Fibroblast of skin of right biceps (primary cell): ENCODE measurements at places on chromosomes 16 and 17.

GRCh38 chr17:40175928-40176753 is 1.1 kb upstream of the RAPGEFL1 start:
- DNase-seq, result no peak

- no peak for DNase-seq
Measured at GRCh38 chr16:12553191-12553590, 250.5 kb downstream of the CPPED1 start.

- DNase-seq, result no peak
Measured at GRCh38 chr17:60646701-60647100, 30.9 kb upstream of the BCAS3 start.

GRCh38 chr17:82645516-82645915 is 2.7 kb downstream of the WDR45B start:
- DNase-seq, result peak; percentile 41

DNA sequence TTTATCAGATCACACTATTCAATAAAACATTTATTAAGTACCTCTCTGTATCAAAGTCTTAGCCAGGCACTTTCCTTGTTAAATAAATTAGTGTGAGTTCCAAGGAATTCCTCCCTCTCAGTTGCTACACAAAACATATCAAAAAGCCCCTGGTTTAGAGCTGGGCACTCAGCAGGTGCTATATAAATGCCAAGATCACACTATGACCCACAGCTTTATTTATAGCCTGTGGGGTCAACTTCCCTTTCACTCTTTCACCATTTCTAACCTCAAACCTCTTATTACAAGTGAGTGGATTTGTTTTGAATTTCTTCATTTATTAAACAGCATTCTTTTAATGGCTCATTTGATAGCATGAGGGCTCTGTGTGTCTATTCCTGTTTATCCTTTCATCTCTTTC is 112.6 kb upstream of the MPHOSPH6 start:
- DNase-seq, result no peak

DNA sequence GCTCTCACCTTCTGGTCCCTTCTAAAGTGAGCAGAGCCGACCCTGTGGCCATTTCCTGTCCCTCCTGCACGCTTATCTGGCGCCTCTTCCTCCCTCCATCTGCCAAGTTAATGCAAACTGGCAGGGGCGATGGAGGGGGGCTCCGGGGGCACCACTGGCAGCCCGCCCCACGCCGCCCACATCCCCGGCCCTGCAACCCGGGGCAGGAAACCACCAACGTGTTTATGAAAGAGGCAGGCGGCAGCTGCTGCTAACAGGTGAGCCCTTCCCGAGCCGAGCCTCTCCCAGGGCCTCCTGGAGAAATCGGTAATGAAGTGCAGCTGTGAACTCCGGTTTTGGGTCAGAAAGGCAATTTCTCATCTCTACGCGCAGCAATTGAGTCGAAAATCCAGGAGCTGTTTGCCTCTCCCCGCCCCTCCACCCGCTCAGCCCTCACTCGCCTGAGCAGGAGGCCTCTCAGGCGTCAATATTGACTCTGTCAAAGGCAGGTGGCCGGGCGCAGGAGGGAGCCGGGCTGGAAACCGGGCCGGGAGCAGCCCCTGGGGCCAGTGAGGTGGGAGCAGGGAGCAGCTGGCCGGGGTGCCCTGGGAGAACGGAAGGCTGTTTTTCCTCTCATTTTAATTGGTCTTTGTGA is 164.4 kb upstream of the GSE1 start:
- no peak for DNase-seq

DNA sequence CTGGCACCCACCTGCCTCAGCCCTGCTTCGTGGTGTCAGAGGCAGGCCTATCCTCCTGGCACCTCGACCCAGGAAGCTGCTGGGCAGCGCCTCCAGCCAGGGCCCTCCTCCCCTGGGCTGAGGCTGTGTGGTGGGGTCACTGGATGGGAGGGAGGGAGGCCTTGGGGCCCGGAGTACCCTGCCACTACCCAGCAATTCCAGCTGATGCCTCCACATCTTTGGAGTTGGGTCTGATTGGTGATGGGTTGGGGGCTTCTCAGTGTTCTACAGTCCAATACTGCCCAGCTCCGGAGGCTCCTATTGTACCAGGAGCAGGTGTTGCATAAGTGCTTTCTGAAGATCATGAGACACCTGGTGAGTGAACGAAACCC is 48.0 kb downstream of the USP22 start:
- DNase-seq, result no peak

DNA sequence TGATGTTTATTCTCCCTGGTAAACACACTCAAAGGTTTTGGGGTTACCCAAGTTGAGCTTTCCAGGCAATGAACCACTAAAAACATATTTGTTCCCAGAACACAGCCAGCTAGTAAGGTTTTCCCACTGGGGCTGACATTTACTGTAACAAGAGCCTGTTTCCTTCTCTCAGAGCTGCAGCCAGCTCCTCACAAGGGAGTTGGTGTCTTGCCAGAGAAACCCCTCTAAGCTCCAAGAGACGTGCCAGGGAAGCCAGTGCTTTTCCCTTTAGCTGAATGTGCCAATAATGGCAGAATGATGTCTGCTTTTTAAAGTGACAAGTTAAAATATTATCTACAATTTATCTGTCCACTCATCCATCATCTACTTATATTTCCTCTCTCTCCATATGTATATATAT is 170.8 kb upstream of the RBFOX1 start:
- no peak for DNase-seq

DNA sequence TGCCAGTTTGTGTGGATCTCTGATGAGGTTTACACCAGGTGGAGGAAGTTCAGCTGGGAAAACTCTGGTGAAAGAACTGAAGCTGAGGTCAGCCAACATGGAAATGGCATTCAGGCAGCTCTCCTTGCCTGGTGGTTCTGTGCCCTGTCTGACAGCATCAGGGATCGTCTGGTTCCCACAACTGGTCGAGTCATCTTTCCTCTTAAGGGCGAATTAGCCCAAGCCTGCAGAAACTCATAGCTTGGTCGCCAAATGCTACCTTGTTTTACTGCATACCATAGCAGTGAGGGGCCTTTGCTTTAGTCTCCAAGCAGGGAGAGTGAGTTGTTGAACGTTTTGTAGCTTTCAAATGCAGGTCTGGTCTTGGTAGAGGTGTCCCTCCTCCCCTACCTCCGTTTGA is 7.2 kb downstream of the PLCG2 start:
- peak; percentile 41 for DNase-seq

GRCh38 chr17:60534613-60535157 is 8.6 kb upstream of the APPBP2 start:
- no peak for DNase-seq

DNA sequence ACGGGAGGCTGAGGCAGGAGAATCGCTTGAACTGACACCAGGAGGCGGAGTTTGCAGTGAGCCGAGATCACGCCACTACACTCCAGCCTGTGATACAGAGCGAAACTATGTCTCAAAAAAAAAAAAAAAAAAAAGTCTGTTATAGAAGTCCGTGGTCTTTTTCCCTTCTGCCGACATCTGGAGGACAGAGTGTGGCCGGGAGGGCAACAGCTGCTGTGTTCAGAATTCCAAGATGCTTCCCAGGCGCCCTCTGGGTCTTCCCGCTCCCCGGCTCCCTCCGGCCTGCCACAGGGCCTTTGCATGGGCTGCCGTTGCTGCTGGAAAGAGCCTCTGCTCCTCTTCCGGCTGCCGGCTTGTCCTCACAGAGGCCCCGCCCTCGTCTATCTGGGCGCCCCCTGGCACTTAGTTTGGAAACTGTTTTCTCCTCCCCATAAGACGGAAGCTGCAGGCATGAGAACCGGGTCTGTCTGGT is 2.4 kb upstream of the CACNA1H start:
- peak; percentile 46 for DNase-seq

DNA sequence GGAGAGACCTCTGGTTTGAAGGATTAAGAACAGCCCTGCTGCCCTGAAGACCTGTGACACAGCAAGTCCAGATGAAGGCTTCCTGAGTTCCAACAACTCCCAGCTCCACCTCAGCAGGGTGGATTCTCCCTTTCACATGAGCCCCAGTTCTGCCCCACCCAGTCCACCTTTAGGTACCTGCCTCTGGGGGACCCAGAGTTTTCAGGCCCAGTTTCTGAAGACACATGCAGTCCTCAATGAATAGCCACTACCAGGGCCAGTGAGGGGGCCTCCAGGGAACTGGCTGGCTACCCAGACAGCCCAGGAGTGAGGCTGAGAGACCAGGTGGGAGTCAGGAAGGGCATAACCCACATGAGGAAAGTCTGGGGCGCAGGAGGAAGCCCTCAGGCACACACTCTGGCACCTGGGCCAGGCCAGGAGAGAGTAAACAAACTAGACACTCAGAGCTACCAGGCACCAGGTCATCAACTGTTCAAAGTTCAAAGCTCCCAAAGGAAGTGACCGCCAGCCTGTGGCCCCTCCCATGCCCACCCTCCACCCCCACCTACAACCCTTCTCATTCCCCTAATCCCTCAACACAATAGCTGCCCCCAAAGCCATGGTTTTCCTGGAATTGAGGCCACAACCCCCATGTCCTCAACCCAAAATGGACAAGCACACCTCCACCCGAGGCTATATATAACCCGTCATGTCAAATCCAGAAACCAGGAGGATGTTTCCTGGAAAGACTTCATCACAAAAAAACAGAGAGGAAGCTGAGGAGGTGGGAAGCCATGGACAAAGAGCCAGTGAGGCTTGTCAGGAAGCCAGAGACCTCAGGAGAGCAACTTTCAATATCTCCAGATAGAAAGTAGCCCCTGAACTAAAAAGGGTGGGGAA is 2.1 kb downstream of the MYO18A start:
- no peak for DNase-seq

DNA sequence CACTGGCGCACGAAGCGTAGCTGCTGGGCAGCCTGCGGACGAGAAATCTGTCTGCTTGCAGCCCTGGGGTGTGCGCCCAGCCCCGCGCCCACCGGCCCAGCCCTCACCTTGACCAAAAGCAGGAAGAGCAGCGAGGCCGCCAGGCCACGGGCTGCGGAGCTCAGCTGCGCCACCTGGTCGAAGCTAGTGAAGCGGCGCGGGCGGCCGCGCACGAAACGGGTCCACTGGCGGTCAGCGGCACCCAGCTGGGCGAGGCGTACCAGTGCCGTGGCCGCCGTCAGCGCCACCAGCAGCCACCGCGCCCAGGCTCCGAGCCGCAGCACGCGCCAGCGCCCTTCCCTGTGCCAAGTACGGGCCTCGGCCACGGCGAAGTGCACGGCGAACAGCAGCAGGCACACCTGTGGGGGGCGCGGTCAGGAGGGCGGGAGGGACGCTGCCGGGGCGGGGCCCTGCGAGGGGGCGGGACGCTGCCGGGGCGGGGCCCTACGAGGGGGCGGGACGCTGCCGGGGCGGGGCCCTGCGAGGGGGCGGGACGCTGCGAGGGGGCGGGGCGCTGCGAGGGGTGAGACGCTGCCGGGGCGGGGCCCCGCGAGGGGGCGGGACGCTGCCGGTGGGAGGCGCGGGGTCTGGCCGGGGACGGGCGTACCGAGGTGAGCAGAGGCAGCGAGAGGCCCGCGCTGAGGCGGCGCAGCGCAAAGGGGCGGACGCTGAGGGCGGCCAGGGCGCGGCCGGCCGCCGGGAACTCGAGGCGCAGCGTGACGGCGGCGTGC is 43.2 kb downstream of the TSC2 start:
- DNase-seq, result peak; percentile 82

GRCh38 chr16:13873835-13874438 is 46.0 kb upstream of the ERCC4 start:
- peak; percentile 9 for DNase-seq

DNA sequence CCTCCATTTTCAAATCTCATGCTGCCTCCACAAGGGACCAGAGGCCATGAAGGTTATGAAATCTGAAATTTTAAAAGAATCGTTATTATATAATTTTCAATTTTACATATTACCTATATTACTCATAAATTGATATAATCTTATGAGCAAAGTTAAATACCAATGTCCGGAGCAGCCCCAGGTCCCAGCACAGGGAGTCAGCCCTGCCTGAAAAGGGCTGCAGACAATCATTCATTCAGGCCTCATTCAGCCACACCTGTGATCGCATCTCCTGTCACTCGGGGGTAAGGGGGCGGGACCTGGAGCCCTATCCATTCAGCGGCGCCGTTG is 172.5 kb downstream of the AHSP start:
- no peak for DNase-seq

- DNase-seq, result no peak
Measured at GRCh38 chr17:82978765-82979349, 100.6 kb upstream of the METRNL start.

DNA sequence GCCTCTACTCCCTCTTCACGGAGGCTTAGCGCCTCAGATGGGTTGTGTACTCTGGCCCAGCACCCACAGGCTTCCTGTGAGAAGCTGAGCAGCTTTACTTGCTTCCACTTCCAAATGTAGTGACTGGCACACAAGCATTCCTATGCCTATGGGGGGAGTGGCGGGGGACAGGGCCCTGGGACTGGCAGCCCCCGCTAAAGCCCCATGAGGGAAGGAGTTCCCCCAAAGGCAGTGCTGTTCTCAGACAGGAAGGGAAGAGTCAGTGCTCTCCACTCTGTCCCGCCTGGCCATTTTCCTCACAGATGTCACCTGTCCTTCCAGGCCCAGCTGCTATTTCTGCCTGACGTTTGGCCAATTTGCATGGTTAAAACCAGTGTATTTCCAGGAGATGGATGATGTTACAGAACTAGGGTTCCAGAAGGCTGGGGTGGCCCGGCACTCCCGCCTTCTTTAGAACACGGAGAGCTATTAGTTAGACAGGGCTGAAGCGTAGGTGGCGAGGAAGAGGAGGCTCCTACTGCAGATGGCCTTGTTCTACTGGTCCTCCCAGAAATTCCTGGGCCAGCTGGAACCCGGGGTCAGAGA is 83.9 kb upstream of the FBXO47 start:
- no peak for DNase-seq

DNA sequence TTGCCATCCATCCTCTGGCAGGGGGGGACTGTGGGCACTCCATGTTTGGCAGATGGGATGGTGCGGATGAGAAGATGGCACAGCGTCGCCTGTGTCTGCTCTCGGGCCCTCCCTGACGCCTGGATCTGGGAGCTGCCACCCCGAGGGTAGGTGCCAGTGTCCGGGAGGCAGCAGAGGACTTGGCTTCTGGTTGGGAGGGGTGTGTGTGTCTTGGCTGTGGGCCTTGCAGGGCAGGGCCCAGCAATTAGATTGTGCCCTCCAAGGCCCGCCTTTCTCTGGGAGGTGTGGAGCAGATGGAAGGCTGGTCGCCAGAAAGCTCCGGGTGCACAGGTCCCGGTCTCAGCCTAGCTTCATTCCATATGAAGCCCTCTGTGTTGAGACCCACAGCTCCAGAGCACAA is 1.4 kb downstream of the RAP1GAP2 start:
- no peak for DNase-seq

DNA sequence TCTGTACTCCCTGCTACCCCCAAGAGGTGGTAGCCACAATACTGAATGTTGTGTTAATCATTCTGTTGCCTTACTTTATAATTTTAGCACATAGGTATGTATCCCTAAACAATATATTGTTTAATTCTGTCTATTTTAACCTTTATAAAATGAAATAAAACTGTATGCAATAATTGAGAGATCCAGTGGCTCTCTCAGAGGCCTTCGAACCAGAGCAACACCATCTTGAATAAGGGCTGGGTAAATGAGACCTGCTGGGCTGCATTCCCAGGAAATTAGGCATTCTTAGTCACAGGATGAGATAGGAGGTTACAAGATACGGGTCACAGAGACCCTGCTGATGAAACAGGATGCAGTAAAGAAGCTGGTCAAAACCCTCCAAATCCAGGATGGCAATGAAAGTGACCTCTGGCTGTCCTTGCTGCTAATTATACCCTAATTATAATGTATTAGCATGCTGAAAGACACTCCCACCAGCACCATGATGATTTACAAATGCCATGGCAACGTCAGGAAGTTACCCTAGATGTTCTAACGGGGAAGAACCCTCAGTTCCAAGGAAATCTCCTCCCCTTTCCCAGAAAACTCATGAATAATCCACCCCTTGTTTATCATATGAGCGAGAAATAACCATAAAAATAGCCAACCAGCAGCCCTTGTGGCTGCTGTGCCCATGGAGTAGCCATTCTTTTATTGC is 2.0 kb upstream of the CANT1 start:
- DNase-seq, result peak; percentile 73
